Naive thymus-derived CD4-positive, alpha-beta T cell (primary cell): ENCODE measurements at places on chromosomes 7 and 10. TPM values are rescaled to one million over a fixed set of nuclear protein-coding genes. Genes with fewer than 3 reads are reported as not detected.

The PHKG1 gene
- 1.4 TPM for polyA plus RNA-seq

The TFAM gene
- 43.5 TPM for polyA plus RNA-seq

The FKBP6 gene
- polyA plus RNA-seq = not detected

The DENND2A gene
- not detected for polyA plus RNA-seq

The ACTR3C gene
- polyA plus RNA-seq = 6.2 TPM

The PLA2G12B gene
- polyA plus RNA-seq = not detected

The TIMM23 gene
- 61.7 TPM for polyA plus RNA-seq

The NPFFR1 gene
- not detected for polyA plus RNA-seq

The SAMD8 gene
- 5.5 TPM for polyA plus RNA-seq

The ATG9B gene
- 27.0 TPM for polyA plus RNA-seq

DNA sequence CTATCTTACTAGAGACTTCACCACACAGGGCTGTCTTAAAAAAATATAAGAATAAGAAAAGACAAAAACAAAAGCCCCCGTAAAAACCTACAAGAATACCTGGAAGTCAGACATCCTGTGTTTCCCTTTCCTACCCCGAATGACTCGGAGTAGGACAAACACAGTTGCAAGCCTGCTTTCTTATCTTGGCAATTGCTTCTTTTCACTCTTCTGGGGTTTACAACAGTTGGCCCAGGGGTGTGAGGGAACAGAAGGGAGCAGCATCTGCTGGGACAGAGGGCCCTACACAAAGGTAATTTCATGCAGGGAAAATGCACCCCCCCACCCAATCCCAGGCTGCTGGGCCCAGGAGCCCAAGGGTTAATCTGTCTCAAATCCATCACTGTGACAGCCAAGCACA lies 220.6 kb downstream of the ARHGAP12 start:
- H3K27me3 ChIP-seq = no peaks in the 10 kb centered on the region
- no peaks in the 10 kb centered on the region for H3K36me3 ChIP-seq
- no peaks in the 10 kb centered on the region for H3K4me1 ChIP-seq
- H3K4me3 ChIP-seq = no peak overlapping the region
- no peak for DNase-seq
- H3K27ac ChIP-seq = no peak overlapping the region

- H3K36me3 ChIP-seq = no peaks in the 10 kb centered on the region
- peak; percentile 89 for DNase-seq
- H3K27ac ChIP-seq = peak overlapping the region; percentile 78
- H3K4me3 ChIP-seq = peak overlapping the region; percentile 59
- peaks cover 22% of the 10 kb centered on the region for H3K4me1 ChIP-seq
These were observed 726 bp upstream of the INSIG1 start for GRCh38 chr7:155296788-155297516.

GRCh38 chr10:44056967-44057805 lies 327.7 kb downstream of the CXCL12 start:
- H3K27me3 ChIP-seq = no peaks in the 10 kb centered on the region
- H3K4me1 ChIP-seq = no peaks in the 10 kb centered on the region
- H3K36me3 ChIP-seq = no peaks in the 10 kb centered on the region
- no peak overlapping the region for H3K27ac ChIP-seq

DNA sequence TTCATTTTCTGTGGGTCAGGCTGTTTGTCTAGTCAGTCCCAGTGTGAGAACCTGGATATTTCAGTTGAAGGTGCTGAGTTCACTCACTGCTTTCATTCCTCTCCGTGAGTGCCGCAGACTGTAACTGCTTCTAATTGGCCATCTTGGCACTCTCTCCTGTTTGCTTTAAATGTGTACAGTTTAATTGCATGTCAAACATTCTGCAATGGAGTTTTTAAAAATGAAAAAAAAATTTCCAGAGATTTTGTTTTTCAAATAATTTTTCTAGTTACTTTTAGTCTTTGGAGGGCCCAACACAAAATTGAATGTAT lies 87.8 kb downstream of the CCSER2 start:
- no peaks in the 10 kb centered on the region for H3K27me3 ChIP-seq
- H3K36me3 ChIP-seq = peaks cover 38% of the 10 kb centered on the region
- no peak for DNase-seq
- H3K4me3 ChIP-seq = no peak overlapping the region
- no peaks in the 10 kb centered on the region for H3K4me1 ChIP-seq
- no peak overlapping the region for H3K27ac ChIP-seq

- no peaks in the 10 kb centered on the region for H3K36me3 ChIP-seq
- H3K4me3 ChIP-seq = no peak overlapping the region
- H3K4me1 ChIP-seq = no peaks in the 10 kb centered on the region
- no peak overlapping the region for H3K27ac ChIP-seq
These were observed 392.2 kb upstream of the NFE2L3 start for GRCh38 chr7:25759748-25760147.

- H3K27ac ChIP-seq = peak overlapping the region; percentile 94
- H3K4me3 ChIP-seq = peak overlapping the region; percentile 88
- no peak for DNase-seq
- peaks cover 26% of the 10 kb centered on the region for H3K4me1 ChIP-seq
These were observed 900 bp downstream of the MKLN1 start for GRCh38 chr7:131328377-131329175.

GRCh38 chr10:98258683-98259454 lies 9.1 kb downstream of the LOXL4 start:
- DNase-seq = no peak
- H3K4me3 ChIP-seq = no peak overlapping the region
- no peak overlapping the region for H3K27ac ChIP-seq
- no peaks in the 10 kb centered on the region for H3K4me1 ChIP-seq

GRCh38 chr10:130438861-130439260 lies 302.7 kb downstream of the GLRX3 start:
- H3K27me3 ChIP-seq = no peaks in the 10 kb centered on the region
- H3K36me3 ChIP-seq = no peaks in the 10 kb centered on the region
- H3K4me3 ChIP-seq = no peak overlapping the region
- no peak for DNase-seq
- no peaks in the 10 kb centered on the region for H3K4me1 ChIP-seq
- H3K27ac ChIP-seq = no peak overlapping the region

DNA sequence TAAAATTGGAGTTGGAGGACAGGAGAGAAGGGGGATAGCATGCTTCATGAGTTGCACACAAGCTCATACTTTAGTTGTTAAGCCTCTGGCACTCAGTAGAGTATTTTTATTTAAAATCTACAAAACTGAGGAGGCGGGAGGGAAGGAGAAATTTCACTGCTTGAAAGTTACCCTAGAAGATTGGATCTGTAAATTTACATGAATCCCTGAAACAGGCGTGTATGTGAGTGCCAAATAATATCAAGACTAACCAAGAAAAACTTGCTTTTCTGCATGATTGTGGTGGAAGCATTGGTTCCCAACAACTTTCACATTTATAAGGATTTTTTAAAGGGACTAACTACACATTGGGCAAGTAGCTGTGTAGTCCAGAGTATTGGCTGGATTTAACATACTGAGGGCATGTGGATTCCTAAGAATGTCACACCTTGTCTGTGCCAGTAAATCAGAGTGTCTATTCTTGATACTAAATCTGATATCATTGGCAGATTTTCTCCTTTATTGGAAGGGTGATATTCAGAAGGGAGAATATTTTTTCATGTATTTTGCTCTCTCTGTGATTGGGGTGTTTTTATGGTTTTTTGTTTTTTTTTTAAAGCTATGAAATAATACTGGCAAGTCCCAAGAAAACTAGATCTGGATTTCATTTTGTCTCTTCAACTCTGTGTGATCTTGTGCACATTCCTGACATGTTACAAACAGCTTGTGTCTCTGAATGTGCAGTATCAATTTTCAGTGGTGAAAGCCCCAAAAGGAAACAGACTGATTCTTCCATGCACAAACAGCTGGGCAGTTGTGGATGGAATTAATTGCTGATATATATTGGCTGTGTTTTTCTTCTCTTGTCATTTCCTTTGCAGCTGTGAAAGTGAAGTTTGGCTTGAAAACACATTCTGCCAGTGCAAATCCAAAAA lies 67.2 kb downstream of the ADD3 start:
- no peak overlapping the region for H3K4me3 ChIP-seq
- no peaks in the 10 kb centered on the region for H3K36me3 ChIP-seq
- H3K4me1 ChIP-seq = peaks cover 85% of the 10 kb centered on the region
- H3K27ac ChIP-seq = peak overlapping the region; percentile 47

DNA sequence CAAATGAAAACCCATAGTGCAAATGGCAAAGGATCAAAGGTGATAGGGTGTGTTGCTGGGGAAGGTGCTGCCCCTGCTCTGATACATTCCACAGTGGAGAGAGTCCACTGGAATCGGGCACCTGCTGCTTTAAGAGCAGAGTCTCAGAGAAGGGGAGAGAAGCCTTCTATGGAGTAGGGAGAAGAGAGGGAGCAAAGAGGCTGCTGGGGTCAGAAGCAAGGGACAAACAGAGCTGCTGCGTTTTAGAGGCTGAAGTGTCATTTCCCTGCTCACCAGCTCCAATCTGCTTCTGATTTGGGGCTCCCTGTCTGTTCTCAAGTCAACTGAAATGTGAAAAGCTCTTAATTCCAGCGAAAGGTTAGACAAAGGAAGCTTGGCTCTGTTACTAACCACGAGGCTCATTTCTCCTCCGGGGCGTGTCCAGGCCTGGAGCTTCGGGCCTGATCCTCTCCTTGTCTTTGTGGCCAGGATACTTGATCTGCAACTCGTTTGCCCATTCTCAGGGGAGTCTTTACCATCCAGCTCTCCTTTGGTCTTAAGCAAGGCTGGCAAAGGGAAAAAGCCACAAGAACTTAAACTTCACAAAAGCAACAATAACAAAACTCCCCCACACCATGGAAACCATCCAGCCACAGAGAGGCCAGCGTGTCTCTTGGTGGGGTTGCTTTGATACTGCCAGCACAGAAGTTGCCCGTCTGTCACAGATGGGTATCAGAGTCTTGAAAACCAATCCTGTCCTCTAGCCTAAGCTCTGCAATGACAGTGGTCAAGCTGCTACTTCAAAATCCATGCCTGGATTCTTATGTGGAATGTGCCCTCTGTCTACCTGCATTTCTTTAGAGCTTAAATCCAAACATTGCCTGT lies 692.6 kb downstream of the SUGCT start:
- no peaks in the 10 kb centered on the region for H3K4me1 ChIP-seq
- no peak overlapping the region for H3K27ac ChIP-seq
- no peak overlapping the region for H3K4me3 ChIP-seq
- H3K36me3 ChIP-seq = no peaks in the 10 kb centered on the region
- H3K27me3 ChIP-seq = no peaks in the 10 kb centered on the region
- no peak for DNase-seq

- H3K4me3 ChIP-seq = peak overlapping the region; percentile 48
- H3K27me3 ChIP-seq = peaks cover 6% of the 10 kb centered on the region
- H3K4me1 ChIP-seq = peaks cover 9% of the 10 kb centered on the region
- no peak overlapping the region for H3K27ac ChIP-seq
- peak; percentile 10 for DNase-seq
- no peaks in the 10 kb centered on the region for H3K36me3 ChIP-seq
These were observed 425 bp downstream of the TLL2 start for GRCh38 chr10:96513305-96513697.

DNA sequence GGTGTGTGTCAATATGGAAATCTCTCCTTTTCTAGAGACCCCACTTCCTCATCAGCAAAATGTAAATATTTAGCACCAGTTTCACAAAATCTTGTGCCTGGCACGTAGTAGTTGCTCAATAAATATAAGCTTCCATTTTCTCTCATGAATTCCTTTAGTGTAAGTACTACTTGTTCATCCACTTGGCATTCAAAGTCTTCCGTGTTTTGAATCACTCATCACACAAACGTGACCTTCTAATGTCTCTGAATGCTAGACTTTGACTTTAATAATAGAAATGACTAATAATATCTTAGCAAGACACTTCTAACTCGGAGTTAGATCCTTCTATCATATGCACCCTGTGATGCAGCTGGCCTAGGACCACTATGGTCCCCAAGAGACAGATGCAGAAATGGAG lies 168.7 kb upstream of the ZNF32 start:
- no peaks in the 10 kb centered on the region for H3K36me3 ChIP-seq
- no peak overlapping the region for H3K4me3 ChIP-seq
- no peaks in the 10 kb centered on the region for H3K27me3 ChIP-seq
- no peak for DNase-seq
- no peak overlapping the region for H3K27ac ChIP-seq
- H3K4me1 ChIP-seq = peaks cover 23% of the 10 kb centered on the region

DNA sequence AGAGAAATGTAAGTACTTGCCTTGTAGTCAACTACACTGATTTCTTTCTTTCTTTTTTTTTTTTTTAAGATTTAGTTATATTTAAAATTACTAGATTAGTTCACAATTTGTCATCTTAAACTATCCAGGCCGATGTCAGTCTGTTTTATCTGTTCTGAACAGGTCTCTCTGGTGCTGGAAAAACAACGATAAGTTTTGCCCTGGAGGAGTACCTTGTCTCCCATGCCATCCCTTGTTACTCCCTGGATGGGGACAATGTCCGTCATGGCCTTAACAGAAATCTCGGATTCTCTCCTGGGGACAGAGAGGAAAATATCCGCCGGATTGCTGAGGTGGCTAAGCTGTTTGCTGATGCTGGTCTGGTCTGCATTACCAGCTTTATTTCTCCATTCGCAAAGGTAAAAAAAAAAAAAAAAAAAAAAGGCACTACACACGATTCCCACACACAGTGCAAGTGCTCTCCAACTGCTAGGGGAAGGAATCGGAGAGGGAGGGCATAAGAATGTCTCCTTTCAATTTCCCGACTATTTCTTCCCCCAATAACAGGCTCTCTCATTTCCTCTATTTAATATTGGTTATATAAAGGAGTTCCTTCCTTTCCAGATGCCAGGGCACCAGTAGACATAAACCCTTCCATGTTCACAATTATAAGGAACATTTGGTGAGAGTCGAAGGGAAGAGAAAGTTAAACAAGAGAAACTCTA lies 53.4 kb downstream of the PAPSS2 start:
- no peak overlapping the region for H3K4me3 ChIP-seq
- H3K27me3 ChIP-seq = no peaks in the 10 kb centered on the region
- H3K27ac ChIP-seq = no peak overlapping the region
- H3K4me1 ChIP-seq = no peaks in the 10 kb centered on the region
- no peaks in the 10 kb centered on the region for H3K36me3 ChIP-seq
- no peak for DNase-seq

DNA sequence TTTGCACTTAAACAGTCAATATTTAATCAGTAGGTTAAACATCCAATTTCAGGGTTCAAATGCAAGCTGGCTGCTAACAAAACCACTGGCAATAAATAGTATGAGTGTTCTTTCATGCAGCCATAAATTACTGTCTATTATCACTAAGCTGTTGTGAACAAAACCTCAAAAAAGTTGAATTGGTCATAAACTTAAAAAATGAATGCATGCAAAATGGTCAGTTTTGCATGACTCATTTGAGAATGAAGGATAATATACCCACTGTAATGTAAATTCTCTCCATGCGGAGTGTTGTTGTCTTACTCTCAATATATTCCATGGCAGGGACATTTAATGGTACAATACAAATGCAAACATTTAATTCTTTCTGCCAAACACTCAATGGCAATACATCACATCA lies 226.4 kb downstream of the MAGI2 start:
- DNase-seq = no peak
- no peak overlapping the region for H3K27ac ChIP-seq
- no peaks in the 10 kb centered on the region for H3K4me1 ChIP-seq
- H3K4me3 ChIP-seq = no peak overlapping the region
- H3K36me3 ChIP-seq = no peaks in the 10 kb centered on the region

- H3K4me1 ChIP-seq = peaks cover 4% of the 10 kb centered on the region
- H3K4me3 ChIP-seq = no peak overlapping the region
- H3K36me3 ChIP-seq = peaks cover 5% of the 10 kb centered on the region
- no peak overlapping the region for H3K27ac ChIP-seq
- H3K27me3 ChIP-seq = no peaks in the 10 kb centered on the region
These were observed 103.1 kb upstream of the RPA3 start for GRCh38 chr7:7821517-7821916.
